NCI-H524 (cell line): ENCODE measurements at places on chromosomes 7 and 10.

- no peak for DNase-seq
Observed at GRCh38 chr7:157857578-157858075, 520.8 kb downstream of the DNAJB6 start.

DNA sequence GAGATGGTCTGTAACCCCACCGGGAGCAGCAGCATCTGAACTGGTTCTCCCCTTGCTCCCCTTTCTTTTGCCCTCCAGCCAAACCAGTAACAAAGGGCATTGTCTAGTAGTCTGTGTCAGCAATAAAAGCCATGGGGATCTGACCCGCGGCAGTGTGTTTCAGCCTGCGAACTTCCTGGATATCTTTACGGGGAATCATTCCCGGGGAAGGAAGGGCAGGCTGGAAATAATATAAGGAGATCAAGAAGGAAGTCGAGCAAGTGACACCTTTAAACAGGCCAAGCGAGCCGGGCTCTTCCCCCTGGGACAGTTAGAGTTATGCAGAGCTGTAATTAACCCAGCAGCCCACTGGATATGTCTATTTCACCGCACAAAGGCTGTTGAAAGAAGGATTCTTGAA lies 661.2 kb upstream of the GALNT17 start:
- DNase-seq: no peak

DNA sequence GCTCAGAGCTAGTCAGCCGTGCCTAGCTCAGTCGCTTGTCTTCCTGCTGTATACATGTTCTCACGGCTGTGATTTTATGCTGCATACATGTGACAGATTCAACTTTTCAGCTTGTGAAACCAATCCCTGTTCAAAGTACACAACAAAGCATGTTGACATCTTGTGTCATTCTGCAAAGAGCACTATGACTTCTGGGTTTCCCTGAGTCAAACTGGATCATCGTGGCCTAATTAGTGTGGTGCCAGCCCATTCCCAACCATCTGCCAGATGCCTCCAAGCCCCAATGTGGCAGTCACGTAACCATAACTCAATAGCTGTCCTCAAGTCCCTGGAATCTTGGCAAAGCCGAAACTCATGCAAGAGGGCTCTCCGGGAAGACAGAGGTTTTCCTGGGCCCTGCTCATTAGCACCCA lies 144.8 kb downstream of the MYOF start:
- no peak for DNase-seq

- no peak for DNase-seq
Observed at GRCh38 chr10:84147347-84147746, 8.0 kb downstream of the GHITM start.

GRCh38 chr7:117273814-117274225 lies 49.0 kb downstream of the WNT2 start:
- DNase-seq: no peak

DNA sequence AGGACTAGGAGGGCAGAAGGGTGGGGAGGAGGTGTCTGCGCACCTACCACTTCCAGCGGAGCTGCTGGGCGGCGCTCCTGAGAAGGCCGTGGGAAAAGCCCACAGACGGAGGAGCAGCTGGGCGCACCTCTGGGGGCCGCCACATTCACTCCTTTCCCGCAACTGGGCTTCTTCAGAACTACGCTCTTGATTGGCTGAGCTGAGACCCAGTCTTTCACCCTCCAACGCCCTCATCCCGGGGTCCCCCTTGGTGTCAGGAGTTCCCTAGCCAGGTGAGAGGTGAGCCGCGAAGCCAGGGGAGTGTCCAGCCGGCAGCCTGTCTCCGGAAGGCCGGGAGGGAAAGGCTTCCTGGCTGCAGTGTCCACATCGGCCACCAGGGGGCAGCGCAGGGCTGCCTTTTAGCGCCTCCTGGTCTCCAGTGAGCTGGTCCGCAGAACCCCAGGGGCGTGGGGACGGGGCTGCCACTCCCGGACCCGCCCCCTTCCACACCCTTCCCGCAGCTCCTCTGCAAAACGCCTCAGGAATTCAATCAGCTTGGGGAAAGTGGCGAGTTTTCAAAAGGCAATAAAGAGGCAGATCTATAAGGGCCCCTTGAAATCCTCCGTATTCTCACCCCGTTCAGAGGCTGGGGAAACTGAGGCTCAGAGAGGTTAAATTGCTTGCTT lies 98.8 kb downstream of the CHST15 start:
- peak; percentile 56 for DNase-seq

DNA sequence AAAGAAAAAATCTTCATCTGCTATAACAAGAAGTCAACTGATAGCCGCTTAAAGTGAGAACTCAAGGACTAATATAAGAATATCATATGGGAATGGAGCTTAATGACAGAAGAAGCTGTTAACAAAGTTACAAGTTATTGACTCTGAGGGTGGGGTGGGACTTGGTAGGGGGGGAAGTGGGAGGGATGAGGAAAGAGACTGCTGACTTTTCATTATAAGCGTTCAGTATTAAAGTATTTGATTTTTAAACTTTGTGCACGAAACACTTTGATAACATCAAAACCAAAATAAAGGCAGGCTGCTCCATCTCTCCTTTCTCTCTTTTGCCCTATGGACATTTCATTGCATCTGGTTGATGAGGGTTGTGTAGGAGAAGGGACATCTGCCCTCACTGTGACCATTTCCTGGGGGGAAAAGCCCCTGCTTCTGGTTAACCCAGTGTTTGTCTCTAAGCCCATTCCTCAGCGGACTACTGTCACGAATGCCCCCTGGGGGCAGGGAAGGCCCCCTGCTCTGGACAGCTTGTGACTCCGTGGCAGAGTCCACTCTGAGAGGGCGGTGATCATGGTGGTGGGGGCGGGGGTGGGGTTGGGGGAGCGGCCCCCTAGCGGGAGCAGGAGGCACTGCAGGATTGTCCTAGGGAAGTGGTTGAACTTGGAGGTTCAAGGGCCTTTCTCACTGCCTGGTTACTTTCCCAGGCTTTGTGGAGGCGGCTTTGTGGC lies 17.4 kb downstream of the SLC13A4 start:
- DNase-seq: no peak

GRCh38 chr7:153934048-153934447 lies 118.2 kb upstream of the DPP6 start:
- DNase-seq: no peak

- DNase-seq: no peak
Observed at GRCh38 chr10:98403812-98404504, 11.0 kb downstream of the PYROXD2 start.

DNA sequence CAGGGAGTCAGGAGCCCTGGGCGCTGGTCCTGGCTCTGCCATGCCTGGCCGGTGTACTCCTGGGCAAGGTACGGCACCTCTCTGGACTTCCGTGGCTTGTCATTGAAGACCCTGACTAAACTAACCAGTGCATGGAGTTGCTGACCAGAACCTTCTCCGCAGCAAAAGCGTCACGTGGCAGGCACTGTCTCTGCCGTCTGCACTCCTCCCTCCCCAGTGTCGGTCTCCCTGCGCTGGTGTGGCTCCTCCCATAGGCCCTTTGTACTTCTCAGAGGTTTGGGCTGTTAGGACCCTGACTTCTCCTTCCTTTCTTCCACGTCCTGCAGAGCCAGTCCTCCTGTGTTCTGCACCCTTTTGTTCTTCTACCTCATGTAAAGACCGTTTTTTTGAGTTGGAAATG lies 100.6 kb upstream of the CREB5 start:
- no peak for DNase-seq
